Cerebellar nuclear complex (tissue), 1 donor: ENCODE measurements at places on chromosomes 7 and 10.

GRCh38 chr10:132710746-132711612 is 75.0 kb downstream of the NKX6-2 start:
- DNase-seq = no peak

GRCh38 chr7:48111596-48111995 is 22.5 kb downstream of the UPP1 start:
- no peak for DNase-seq

DNA sequence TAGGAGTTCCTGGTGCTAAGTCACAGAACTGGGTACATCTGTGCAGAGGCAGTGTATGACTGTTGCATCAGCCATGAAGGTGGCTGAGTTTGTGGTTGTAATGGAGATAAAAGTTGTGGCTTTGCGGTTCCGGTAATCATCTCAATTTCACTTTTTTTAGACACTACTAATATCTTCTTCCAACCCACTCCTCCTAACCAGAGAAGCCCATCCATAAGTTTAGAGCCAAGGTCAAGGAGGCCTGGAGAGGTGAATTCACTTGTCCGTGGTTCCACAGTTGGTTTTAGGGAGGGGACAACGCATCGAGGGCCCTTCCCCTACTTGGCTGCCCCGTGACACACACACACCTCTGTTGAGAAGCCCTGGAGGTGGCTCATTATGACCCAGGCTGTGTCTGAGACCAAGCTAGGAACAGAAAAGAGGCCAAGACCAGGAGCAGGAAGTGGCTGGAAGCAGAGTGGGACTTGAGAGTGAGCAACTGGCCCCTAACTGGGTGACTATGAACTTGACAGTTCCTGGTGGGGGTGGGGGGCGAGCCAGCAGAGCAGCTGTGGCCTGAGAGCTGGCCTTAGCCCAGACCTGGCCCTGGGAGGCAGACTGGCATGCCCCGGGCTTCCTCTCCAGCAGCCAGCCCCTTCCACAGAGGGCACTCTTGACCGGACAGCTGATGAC is 66.8 kb upstream of the COL13A1 start:
- DNase-seq = no peak

GRCh38 chr7:100719523-100720278 is 567 bp upstream of the EPO start:
- no peak for DNase-seq

DNA sequence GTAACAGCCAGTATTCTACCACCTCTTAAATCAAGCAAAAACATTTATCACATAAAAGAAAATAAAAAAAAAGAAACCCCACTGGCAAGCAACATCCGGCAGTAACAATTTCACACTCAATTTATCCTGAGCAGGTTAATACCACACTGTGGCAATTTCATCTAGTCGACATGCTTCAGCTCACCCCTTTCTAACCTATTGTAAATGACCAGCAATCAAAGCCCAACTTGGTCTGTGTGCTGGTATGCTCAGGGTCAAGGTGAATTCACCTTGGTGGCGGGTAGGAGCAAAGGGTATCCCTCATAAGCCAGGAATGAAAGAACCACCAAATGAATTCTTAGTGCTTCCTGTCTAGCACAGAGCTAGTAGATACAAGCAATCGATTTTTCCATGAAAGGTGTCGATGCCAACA is 109.1 kb upstream of the AFAP1L2 start:
- DNase-seq = no peak

GRCh38 chr10:105844676-105845570 is 1203.8 kb downstream of the SORCS3 start:
- no peak for DNase-seq

GRCh38 chr7:27080844-27081436 is 14.9 kb downstream of the HOXA1 start:
- no peak for DNase-seq

GRCh38 chr10:37952043-37952755 is 24.2 kb downstream of the ZNF25 start:
- no peak for DNase-seq

DNA sequence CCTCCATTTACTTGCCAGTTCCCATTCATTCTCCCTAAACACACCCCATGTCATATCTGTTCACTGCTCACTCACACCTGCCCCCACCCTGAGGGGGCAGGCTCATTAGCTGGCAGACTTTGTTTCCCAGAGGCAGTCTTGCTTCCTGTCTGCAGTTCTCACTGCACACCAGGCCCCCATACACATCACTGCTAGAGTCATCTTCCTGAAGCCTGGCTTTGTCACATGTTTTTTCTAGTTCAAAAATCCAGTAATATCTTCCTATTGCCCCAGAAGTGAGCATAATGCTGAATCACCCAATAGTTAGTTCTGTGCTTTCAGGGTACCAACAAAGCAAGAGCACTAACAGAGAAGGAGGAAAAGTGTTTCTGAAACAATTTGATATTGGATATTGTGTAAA is 1.9 kb downstream of the LRRC72 start:
- no peak for DNase-seq

- no peak for DNase-seq
These were observed 225.6 kb upstream of the CACNA2D1 start for GRCh38 chr7:82669141-82669540.

DNA sequence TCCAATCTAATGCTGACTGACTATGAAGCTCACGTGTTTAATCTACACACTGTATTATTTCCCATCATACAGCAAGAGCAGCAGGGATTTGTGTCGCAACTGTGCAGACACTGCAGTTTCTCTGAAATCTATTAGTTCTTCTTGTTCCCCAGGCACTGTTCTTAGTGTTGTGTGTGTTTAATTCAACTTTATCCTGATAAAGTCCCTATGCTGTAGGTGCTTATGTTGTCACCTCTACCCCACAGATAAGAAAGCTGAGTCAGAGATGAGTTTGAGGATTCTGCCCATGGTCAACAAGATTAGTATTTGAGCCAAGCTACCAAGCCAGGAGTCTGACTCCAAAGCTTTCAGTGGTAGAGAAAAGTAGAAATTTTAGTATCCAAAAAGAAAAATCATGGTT is 22.5 kb upstream of the EPHB6 start:
- no peak for DNase-seq

GRCh38 chr10:70889291-70889690 is 926 bp upstream of the PCBD1 start:
- DNase-seq = no peak

DNA sequence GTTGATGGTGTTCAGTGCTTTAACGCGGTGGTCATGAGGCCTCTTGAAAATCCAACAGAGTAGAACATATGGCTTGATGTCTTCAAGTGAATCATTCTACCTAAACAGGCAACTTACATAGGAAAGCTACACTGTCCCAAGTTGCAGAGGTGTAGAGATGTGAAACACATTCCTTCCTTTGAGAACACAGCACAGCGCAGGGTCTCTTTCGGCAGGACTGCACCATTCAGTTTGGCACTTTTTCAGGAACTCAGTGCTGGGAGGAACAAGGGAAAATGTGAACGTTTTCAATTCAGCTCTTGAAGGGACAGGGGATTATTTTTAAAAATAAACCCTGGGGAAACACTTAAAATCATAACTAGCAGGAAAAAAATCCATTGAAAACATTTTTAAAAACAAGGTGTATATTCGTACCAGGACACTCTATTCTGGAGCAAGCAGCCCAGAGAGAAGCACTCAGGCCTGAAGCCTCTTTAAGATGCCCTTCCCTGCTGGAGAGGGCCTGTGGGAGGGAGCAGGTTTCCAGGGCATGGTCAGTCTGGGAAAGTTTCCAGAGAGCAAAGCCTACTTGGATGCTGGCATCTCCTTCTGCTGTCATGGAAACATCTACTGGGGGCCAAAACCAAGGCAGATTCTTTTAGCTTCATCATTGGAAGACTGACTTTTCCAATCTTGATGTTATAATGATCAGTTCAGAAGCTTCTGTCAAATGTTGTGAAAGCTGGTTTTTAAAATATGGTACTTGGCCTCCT is 60.4 kb upstream of the NPVF start:
- DNase-seq = peak; percentile 96

GRCh38 chr7:93920496-93921182 is 896 bp upstream of the GNG11 start:
- no peak for DNase-seq

GRCh38 chr7:138902161-138902560 is 79.0 kb downstream of the KIAA1549 start:
- DNase-seq = no peak

- peak; percentile 49 for DNase-seq
These were observed 58.4 kb downstream of the DNAJC12 start for GRCh38 chr10:67779465-67780203.

GRCh38 chr7:142992427-142992826 is 30.3 kb upstream of the KEL start:
- no peak for DNase-seq

DNA sequence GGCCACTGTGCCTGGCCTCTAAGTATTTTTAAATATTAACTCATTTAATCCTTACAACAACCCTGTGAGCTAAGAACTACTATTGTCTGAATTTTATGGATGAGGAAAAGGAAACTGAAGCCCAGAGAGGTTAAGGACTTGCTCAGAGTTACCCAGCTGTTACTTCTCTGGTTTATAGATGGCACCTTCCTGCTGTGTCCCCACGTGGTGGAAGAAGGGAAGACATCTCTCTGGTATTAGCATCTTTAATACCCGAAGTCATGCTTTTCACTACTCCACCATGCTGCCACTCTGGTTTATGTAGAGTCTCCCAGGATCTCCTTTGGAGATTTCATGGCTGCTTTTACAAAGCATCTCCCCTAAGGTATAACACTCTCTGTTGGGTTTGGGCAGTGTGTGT is 105.5 kb upstream of the MKLN1 start:
- no peak for DNase-seq

DNA sequence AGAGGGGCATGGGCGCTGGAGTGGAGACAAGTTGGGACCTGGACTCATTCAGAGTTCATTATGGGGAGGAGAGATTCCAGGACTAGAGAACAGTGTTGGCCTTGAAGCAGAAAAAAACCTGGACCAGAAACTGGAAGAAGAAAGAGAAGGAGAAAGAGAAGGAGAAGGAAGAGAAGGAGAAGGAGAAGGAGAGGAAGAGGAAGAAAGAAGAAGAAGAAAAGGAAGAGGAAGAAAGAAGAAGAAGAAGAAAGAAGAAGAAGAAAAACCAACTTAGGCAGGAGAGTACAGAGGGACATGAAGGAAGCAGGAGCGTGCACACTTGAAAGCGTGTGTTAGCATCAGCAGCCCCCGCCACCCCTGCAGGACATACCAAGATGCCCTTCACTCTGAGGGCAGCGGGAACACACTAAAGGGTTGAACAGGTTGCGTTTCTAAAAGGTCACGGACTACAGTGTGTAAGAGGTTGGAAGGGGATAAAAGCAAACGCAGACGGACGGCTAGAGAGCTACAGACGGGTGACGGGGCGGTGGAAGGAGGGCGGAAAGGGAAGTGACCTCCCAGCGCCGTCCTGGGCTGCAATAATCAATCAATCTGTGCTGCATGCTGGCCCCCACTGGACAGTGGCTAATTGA is 95.3 kb downstream of the SEC61G start:
- no peak for DNase-seq

- no peak for DNase-seq
These were observed 611.6 kb upstream of the FZD8 start for GRCh38 chr10:36253731-36254130.

DNA sequence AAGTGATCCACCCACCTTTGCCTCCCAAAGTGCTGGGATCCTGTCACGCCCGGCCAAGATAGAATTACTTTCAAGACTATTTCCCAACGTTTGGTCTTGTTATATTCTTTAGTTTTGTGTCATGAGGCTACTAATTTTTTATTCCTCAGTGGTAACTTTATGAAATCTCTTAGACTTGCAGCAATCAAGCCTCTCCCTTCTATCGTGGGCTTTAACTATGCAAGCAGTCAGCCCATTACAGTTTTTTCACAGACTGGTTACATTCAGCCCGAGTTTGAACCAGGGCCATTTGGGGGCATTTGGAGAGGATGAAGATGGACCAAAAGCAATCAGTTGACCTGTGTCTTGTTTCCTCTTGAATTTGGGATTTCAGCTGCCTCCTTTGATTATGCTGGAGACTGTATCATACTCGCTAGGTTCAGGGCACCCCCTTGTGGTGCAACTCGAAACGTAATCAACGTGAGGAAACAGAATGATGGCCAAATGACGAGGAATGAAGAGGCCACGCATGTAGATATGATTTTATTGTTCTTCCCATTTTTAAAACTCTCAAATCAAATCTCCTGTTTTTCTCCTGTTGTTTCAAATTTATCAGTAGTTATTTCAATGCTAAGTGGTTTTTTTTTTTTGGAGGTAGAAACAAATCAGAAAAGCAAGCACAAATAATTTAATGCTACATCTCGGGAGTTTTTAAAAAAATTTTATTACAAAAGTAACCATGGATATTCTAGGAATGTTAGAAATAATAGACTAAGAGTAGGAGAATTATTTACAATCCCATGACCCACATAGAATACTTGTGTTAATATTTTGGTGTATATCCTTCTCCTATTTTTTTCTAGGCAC is 151.6 kb downstream of the KIAA1217 start:
- DNase-seq = no peak

GRCh38 chr7:134910968-134911367 is 75.3 kb upstream of the AGBL3 start:
- no peak for DNase-seq

DNA sequence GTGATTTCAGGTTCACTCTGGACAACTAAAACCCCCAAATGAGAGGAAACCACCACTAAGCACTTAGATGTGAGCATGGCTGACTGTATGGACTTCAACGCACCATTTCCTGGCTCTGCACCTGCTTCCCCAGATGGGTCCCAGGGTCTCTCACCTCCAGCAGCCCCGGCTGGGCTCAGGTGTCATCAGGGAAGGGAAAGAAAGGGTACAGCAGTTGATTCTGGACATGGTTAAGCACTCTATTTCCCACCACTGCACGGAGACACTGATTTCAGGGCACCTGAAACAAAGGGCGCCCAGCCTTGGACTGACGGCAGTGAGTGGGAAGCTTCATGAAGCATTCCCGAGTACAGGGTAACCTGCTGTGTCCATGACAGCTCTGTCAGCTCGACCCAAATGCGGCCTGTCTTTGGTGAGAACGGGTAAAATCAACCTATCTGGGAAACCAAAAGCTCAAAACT is 19.0 kb downstream of the FAM53B start:
- no peak for DNase-seq
